ENCODE measurements at places on chromosomes 1 and 21.

- peak; percentile 55 for DNase-seq
These were observed 64.4 kb upstream of the TIAM1 start for GRCh38 chr21:31408301-31409088.

GRCh38 chr1:25572708-25573590, 29.5 kb downstream of the LDLRAP1 start:
- DNase-seq = peak; percentile 52

DNA sequence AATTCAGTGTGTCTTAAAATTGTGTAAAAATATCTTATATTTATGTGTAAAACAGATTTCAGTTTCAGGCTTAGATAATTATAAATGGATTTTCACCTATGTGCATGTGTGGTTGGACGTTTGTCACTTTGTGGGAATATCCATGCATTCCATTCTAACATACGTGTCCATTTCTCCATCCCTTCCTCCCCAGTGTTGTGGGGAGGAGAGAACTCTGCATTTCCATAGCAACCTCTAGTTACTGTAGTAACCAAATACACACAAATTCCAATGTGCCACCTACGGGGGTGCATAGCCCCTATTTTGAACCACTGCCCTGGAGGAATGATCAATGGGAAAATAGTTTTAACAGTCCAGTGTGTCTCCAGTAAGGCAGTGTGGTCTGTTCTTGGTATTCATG, 79.0 kb downstream of the RASAL2 start:
- no peak for DNase-seq

- DNase-seq = no peak
These were observed 251.1 kb upstream of the RGS18 start for GRCh38 chr1:191907121-191907520.

DNA sequence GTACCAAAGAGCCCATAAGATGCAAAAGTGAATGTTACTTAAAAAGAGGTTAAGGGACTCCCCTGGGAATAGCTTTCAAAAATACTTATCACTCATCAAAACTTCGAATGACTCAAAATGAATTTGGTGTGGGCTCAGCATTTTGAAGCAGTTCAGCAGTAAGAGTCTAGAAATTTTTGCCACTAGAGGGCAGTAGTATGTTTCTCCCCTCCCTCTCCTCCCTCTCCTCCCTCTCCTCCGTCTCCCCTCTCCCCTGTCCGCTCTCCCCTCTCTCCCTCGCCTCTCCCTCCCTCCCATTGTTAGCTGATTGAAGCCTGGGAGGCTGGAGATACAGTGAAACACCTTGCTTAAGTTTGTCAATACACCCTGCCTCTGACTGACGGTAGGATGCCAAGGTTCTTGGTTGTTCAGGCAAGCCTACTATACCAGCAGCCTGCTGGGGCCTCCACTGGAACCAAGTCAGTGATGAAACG, 70.8 kb upstream of the TENT5C start:
- peak; percentile 69 for DNase-seq

DNA sequence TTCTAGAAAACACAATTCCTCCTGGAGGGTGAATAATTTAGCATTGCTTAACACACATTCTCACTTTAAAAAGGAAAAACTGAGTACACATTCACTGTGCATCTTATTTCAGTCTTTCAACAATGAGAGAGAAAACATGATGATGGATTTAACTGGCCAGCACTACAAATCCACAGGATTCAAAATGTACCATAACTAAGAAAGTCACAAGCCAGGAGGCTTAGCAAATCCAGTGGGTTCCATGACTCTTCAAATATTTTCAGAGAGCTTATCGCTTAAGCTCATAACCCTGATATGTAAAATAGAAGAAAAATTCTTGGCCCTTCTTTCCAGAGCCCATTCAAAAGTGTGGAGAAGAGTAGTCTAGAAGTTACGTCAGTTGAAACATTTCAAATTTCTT, 820.3 kb downstream of the LTN1 start:
- no peak for DNase-seq

GRCh38 chr1:181028615-181029014, 5.2 kb upstream of the MR1 start:
- no peak for DNase-seq

- no peak for DNase-seq
These were observed 2.7 kb downstream of the PDIK1L start for GRCh38 chr1:26114165-26114927.

GRCh38 chr1:167420510-167420909, 97.8 kb downstream of the CD247 start:
- DNase-seq = no peak

GRCh38 chr1:114152089-114152507, 1.6 kb downstream of the SYT6 start:
- DNase-seq = no peak

DNA sequence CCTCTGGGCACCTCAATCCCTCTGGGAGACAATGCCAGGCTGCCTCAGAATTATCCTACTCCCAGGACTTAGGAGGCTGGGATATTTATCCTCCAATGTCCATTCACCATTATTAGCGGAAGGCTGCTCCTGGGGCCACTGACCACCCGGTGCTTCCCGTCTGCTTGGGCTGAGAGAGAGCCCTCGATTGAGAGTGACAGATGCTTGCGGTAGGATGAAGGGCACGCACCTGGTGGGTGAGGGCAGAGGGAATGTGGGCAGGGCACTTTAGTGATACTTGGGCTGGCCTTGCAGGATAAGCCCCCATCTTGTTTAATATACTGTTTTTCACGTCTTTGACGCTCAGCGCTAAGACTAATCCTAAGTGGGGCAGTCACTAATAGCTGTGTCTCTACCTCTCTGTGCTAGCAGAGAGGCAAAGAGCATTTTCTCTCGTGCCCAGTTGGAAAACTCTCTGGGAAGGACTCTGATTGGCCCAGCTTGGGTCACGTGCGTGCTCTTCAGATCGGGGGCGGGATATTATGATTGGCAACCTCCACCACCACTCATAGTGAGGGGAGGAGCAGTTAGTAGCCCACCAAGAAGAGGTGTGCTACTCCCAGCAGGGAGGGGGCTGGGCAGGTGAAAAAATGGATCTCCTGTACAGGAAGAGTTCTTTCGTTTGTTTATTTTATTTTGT, 10.6 kb upstream of the PARS2 start:
- no peak for DNase-seq

GRCh38 chr1:7781923-7782495, 2.1 kb upstream of the PER3 start:
- DNase-seq = peak; percentile 47

DNA sequence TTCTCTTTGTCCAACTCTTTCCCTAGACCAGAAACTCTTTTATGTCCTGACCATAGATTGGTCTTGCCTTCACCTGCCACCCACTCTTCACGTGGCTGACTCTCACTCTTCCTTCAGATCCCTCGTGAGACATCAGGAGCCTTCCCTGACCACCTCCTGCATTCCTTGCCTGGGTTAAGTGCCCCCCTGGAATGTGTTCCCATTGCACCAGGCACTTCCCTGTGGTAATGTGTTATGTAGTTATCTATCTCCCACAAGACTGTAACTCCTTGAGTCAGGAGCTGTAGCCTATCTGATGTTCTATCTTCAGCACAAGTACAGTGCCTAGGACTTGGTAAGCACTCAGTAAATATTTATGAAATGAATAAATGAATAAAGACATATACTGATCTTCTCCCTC, 111.2 kb upstream of the CTTNBP2NL start:
- DNase-seq = no peak

DNA sequence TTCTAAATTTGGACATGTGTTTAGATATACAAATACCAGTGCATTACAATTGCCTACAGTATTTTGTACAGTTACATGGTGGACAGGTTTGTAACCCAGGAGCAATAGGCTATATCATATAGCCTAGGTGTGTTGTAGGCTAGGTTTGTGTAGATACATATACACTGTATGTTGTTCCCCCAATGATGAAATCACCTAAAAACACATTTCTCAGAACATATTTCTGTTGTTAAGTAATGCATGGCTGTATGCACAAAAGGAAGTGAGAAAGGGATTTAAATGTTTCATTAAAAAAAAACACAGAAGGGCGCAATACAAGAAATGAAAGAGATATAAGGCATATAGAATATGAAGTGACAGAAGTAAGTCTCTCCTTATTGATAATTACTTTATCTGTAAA, 32.0 kb downstream of the S100B start:
- DNase-seq = no peak

DNA sequence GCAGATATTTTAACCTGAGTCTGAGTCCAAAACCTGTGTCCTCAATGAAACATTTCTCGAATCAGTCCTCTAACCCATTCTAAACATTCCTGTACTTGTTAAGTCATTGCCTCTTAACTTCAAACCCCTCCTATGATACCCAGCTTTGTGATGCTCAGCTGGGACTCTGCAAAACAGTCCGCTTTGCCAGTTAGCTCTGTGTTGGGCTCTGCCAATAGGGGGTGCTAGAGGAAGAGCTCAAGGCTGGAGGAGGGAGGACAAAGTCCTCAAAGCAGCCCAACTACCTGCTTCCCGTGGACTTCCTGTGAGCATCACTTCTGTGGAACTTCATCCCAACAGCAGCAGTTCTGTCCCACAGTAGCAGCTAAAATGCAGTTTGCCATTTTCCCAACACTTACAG, 38.1 kb upstream of the SYT14 start:
- DNase-seq = no peak

GRCh38 chr1:16129316-16129715, 26.6 kb downstream of the EPHA2 start:
- DNase-seq = no peak

DNA sequence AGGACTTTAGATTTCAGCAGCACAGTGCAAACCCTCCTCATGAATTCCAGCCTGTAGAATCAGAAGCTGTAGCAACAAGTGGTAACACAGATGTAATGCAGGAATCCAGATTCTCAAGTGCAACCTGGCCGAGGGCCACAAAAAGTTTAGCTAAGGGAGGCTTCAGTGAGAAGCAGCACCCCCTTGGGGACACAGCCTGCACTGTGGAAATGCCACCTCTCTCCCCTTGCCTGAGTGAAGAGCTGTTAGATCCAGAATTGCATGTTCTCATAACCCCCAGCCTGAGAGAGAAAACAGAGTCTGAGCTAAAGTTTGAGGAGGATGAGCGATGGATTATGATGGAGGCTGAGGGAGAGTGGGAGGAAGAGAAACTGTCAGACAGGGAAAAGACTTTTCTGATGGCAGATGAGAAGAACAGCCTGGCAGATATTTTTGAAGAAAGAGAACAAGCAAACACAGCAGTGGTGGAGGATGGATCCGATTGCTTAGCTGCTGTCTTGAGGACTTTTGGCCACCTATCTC, 80.5 kb upstream of the BMP8A start:
- DNase-seq = peak; percentile 31

- DNase-seq = no peak
These were observed 5.0 kb downstream of the PLPPR4 start for GRCh38 chr1:99269321-99269720.

- DNase-seq = no peak
These were observed 205.6 kb upstream of the KAZN start for GRCh38 chr1:14392859-14393365.

DNA sequence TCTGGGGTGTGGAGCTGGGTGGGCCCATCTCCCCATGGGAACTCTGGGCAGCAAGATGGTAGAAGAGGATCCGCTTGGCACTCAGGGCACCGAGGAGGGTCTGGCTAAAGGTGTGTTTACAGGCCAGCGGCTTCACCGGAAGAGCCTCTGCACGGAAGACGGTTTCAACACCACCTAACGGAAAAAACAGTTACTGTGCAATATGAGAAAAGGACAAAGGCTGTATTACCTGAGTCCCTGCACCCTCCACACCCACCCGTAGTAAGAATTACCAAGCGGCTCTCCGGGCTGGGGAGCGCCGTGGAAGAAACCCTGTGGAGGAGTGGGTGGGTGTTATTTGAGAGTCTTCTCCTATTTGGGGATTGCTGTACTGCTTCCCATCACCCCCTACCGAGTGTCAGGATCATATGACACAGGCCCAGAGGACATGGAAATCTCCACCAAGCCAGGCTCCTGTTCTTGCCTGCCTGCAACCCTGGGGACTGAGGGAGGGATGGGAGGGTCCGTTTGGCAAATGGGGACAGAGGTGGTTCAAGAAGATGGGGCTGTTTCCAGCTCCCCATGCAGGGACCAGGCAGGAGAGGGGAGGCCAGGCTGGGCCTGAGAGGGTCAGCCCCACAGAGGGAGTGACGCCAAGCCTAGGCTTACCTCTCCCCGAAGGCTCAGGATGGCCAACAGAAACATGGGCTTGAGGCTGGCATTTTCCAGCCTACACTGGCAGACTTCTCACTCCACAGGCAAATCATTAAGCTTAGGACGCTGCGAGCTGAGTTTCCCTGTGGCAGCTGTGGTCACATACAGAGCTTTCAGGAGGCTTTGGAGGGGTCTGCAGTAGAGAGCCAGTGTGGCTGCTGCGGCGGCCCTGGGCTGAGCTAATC, 203.5 kb upstream of the TMEM51 start:
- DNase-seq = no peak

- no peak for DNase-seq
These were observed 47.9 kb downstream of the NPHP4 start for GRCh38 chr1:5944154-5944842.

GRCh38 chr1:246591047-246591446, 24.8 kb downstream of the CNST start:
- DNase-seq = no peak

DNA sequence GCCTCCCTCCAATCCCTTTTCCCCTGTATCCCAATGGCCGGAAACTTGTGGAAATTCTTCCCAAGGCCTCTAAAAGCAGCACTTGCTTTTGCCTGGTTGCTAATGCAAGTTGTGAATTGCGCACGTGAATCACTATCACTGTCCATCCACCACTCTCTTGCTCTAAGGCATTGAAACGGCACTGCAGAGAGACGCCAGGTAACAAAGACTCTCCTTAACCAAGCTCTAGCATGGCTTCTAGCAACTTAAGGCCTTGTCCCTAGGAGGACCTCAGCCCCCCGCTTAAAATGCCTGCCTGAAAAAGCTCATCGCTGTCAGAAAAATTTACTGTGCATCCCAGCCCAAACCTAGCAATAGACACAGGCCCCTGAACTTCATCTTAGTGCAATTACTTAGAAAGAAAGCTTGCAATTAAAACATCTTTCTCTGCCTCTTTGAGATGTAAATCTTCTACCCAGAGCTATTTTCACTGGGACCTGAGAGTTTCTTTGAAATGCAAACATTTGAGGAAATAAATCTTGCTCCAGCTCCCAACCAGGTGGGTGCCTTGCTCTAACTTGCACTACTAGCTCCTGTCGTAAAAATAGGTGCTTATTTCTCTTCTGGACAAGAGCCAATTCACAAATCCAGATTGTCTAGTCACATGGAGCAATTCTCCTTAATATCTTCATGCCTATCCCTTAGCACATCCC, 32.9 kb upstream of the ITLN2 start:
- no peak for DNase-seq

- peak; percentile 5 for DNase-seq
These were observed 49.0 kb downstream of the OMA1 start for GRCh38 chr1:58497499-58497898.

DNA sequence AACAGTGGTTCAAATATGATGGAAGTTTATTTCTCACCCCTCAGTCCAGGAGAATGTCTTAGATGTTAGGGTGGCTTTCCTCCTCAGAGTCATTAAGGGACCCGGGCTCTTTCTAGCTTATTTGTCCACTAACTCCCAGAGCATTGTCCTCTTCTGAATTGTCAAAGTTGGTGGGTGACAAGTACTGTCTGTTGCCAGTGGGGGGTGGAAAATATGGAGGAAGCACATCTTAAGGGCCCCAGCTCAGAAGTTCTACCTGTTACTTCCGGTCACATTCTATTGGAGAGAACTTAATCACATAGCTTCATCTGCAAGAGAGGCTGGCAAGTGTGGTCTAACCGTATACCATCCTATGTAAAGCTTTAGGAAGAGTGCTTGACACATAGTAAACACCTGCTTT, 7.1 kb downstream of the CLIC4 start:
- no peak for DNase-seq

Measured in suppressor macrophage treated with lipopolysaccharide for 4 hours (primary cell).